ENCODE measurements at places on chromosomes 12 and 14.

DNA sequence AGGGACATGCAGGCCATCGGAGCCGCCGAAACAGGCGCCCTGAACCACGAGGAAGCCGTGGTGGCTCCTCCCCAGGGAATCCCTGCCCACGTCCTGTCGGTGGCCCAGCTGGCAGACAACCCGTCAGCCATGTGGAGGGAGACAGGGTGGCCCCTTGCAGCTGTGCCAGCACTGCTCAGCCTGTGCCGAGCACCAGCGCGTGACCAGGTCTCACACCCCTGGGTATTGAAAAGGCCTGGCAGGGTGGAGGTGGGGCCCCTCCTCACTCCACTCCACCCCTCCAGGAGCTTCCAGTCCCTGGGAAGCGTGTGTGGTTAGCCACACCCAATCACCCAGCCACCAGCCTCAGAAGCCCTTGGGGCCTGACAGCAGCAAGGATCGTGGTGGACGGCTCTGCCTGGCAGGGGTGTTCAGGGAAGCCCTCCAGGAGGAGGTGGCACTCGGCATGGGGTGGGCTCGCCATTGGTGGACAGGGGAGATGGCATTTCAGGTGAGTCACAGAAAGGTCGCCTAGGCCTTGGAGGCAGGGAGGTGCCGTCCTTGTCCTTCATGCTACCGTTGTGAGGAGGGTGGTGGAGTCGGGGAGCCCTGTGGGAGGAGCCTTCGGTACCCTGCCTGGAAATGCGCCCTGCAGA, 12.3 kb upstream of the DLK1 start:
- no peak for DNase-seq

GRCh38 chr14:30020271-30020670, 92.6 kb upstream of the PRKD1 start:
- DNase-seq, result no peak

- no peak for DNase-seq
Observed at GRCh38 chr14:91280129-91280528, 35.6 kb upstream of the GPR68 start.

DNA sequence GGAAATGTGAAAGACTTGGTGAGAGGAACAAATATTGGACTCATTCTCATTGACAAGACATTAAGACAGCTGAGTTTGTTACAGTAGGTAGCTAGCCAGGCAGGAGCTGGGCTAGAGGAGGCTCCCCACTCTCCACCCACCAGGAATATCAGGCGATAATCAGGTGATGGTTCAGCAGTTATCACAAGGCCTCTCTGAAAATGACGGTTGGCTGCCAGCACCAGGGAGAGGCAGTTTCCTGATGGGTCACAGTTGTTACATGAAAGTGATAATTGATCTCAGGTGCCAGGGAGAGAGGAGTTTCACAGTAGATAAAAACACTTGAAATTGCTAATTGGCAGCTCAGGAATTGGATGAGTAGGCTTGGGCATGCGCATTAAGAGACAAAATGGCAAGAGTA, 116.5 kb downstream of the TMTC2 start:
- no peak for DNase-seq

- no peak for DNase-seq
Observed at GRCh38 chr12:118187751-118188435, 52.0 kb downstream of the PEBP1 start.

GRCh38 chr12:14901228-14901562, 15.5 kb upstream of the MGP start:
- DNase-seq, result no peak

- no peak for DNase-seq
Observed at GRCh38 chr12:104494793-104495158, 38.0 kb downstream of the CHST11 start.

DNA sequence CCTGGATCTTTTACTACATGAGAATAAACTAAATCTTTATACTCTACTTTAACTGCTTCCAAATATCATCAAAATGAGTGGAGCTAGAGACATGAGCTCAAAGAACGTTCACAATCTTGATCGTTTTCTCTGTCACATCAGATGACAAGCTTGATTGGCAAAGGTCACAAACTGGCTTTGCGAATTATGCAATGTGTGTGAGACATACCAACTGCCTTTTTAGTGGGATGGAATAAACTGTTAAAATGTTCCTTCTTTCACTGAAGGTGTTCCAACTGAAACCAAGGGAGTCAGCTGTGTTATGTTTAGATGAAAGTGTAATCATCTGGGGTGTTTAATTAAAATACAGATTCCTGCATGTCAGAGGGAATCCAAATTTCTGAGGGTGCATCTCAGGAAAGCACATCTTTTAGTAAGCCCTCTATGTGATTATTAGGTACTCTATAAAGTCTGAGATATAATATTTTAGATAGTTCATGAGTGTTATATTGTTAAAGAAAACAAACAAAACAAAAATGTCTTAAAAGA, 21.9 kb downstream of the KITLG start:
- no peak for DNase-seq

DNA sequence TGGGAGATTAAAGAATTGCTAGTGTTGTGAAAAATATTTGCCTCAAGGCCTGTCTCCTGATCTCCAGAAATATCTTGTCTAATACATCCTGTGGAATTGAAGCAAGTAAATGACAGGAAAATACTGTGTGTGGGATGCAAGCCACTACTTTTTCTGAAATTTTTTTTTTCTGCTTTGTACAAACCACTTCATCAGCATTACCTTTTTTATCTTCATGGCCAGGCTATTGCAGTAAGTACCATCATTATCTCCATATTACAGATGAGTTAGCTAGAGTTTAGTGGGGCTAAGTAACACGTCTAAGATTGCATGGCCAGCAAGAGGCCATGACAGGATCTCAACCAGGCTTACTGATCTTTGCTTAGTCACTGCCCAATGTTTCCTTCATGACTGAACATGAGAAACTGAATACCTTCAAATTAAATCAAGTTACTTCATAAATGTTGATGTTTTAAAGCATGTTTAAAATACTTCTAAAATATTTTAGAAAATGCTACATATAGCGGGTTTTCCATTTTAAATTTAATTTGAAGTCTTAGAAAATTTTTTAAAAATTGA, 273.7 kb downstream of the SLC6A15 start:
- DNase-seq, result no peak

- DNase-seq, result no peak
Observed at GRCh38 chr14:95515080-95515489, 1.4 kb downstream of the SYNE3 start.

DNA sequence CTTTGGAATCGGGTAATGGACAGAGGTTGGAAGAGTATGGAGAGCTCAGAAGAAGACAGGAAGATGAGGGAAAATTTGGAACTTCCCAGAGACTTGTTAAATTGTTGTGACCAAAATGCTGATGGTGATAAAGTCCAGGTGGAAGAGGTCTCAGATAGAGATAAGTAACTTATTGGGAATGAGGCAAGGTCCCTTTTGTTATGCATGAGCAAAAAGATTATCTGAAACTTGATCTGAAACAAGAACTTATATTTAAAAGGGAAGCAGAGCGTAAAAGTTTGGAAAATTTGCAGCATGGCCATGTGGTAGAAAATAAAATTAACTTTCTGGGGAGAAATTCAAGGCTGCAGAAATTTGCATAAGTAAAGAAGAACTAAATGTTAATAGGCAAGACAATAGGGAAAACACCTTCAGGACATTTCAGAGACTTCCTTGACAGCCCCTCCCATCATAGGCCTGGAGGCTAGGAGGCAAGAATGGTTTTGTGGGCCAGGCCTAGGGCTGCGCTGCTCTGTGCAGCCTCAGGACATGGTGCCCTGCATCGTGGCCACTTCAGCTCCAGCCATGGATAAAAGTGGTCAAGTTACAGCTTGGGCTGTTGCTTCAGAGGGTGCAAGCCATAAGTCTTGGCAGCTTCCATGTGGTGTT, 425.7 kb upstream of the PRICKLE1 start:
- no peak for DNase-seq

DNA sequence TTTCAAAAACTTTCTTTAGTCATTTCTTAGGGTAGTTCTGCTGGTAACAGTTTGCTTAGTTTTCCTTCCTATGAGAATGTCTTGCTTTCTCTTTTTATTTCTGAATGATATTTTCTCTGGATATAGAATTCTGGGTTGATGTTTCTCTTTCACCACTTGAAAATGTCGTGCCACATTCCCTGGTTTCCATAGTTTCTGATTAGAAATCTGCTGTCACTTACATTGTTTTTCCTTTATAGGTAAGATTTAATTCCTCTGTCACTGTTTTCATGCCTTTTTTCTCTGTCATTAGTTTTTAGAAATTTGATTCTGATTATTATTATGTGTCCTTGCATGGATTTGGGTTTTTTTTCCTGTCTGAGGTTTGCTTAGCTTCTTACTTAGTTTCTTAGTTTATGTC, 77.3 kb upstream of the PCNX4 start:
- DNase-seq, result no peak

DNA sequence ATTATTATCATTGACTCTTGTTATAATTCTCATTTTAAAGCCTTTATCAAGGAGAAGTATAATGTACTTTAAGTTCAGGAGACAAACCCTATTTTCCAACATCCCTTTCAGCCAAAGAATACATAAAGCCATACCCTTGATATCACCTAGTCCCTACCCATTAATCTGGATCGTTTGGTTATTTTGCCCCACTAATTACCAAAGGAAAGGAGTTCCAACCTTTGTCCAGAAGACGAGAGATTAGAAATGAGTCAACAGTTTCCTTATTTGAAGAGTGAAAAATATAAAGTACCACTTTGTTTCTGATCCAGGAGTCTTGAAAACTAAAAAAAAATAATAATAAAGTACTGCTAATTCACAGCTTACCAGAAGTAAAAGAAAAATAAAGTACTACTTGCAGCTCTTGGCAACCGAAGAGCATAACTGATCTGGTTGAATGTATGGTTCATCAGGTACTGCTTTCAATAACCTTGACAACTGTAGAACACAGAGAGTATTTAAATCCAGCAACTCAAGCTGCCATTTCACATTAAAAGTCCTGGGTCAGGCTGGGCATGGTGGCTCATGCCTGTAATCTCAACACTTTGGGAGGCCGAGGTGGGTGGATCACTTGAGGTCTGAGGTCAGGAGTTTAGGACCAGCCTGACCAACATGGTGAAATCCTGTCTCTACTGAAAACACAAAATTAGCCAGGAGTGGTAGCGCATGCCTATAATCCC, 33.7 kb downstream of the LIMA1 start:
- no peak for DNase-seq

DNA sequence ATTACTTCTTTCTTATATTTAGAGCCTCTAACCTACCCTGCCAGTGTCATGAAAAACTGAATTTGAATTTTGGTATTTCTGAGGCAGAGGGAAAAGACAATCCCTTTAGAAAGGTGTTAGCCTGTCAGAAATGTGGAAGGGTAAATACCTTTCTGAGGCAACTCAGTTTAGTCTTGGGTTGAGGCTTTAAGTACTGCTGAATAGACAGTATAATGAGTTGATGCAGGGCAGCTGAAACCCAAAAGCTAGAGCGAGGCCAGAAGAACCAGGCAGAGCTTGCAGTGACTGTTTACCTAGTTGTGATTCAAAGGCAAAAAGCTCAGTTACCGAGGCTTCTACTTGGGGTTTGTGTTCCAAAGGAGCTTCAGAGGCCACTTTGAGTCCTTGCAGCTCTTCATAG, 18.7 kb downstream of the ZC2HC1C start:
- no peak for DNase-seq

DNA sequence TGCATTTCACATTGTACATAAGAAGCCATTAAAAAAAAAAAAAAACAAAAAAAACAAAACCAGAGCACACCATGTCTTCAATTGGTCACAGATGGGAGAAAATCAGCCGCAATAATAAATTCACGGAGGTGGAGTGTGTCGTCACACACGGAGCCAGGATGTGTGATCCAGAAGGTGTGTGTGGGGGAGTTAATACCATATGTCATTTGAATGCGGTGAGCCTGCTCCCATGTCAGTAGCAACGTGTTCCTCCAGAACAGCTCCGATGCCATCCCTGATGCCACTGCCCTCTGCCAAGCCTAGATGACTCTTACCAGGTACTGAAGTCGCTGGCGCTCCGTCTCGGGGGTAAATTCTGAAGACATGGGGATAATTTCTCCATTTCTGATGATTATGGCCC, 197.8 kb downstream of the PPM1H start:
- no peak for DNase-seq

GRCh38 chr14:77222546-77223225, 41.1 kb downstream of the TMEM63C start:
- no peak for DNase-seq

DNA sequence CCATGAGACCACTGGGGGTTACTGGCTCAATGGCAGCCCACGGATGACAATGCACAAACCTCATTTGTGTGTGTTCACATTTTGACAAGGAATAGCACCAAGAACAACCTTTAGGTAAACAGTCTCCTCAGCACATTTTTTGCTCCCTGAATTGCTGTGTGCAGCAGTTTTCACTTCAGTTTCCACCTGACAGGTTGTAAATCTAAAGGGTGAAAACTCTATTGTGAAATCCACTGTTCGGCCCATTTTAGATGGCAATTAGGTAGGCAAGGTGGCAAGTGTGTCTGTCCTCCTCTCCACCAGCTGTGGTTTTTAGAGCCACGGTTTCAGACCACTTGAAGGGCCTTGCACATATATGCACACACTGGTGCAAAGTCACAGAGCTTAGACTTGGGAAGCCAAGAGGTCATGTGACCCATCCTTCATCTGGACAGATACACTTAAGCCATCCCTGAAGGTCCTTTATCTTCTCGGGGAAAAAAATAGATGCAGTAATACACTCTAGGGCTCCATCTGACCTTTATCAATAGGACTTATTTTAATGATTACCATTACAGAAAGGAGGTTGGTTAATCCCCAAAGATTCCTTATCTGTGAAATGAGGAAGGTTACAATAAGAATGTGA, 23.2 kb downstream of the HAL start:
- DNase-seq, result no peak

- DNase-seq, result no peak
Observed at GRCh38 chr14:71348394-71348793, 441.1 kb downstream of the PCNX1 start.

DNA sequence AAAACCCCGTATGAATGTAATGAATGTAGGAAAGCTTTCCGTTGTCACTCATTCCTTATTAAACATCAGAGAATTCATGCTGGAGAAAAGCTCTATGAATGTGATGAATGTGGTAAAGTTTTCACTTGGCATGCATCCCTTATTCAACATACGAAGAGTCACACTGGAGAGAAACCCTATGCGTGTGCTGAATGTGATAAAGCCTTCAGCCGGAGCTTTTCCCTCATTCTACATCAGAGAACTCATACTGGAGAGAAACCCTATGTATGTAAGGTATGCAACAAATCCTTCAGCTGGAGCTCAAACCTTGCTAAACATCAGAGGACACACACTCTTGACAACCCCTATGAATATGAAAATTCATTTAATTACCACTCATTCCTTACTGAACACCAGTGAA, 23.8 kb downstream of the ZNF891 start:
- DNase-seq, result no peak

- no peak for DNase-seq
Observed at GRCh38 chr12:47297993-47298392, 218.2 kb upstream of the AMIGO2 start.

- DNase-seq, result no peak
Observed at GRCh38 chr14:103840014-103840413, 7.4 kb downstream of the PPP1R13B start.

- DNase-seq, result no peak
Observed at GRCh38 chr12:46148327-46149078, 120.3 kb downstream of the SLC38A1 start.
